ENCODE measurements at places on chromosomes 16 and 17.
A peak's percentile ranks its signal among the peaks of the same experiment; 100 is the strongest.

GRCh38 chr17:74512624-74513091 lies 18.6 kb downstream of the CD300LB start:
- DNase-seq, result no peak

GRCh38 chr17:45171338-45172231 lies 9.9 kb downstream of the HEXIM2 start:
- peak; percentile 31 for DNase-seq

DNA sequence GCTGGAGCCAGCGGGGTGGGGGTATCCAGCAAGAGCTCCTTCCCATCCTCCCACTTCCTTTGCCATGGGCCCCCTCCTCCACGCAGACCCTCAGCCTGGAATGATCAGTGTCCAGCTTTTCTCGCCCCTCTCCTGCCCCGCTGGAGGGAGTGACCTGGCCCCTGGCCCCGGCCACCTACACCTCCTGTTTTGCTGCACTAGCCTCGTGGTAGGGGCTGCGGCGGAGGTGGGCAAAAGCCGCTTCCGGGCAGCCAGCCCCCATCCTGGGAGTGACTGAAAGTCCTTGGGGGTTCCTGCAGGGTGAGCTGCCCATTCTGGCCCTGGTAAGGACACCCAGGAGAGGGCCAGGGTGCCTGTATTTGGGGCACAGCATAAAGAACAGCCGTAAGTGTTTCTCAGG lies 295.7 kb downstream of the SEC14L1 start:
- DNase-seq, result no peak

DNA sequence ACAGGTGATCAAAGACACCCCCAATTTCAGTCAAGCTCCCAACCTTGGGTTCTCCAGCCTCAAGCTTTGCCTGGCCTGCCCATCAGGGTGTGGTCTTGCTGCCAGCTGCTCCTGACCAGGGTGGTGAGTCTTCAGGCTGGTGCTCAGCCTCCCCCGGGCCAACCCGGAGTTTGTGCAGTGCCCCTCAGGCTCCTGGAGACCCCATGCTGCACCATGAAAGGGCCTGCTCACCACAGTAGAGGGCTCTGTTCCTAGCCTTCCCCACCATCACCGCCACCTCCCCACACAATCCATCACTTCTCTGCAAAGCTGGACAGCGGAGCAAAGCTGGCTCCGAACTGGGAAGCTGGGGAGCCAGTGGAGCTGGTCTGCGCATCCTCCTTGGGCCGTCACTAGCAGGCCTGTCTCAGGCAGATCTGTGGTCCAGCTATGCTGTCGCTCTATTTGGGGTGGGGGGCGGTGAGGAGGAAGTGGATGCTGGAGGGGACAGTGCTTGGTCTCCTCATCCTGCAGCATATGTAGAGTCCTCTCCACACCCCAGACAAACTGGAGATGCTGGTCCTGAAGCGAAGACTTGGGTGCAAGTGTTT lies 88.5 kb upstream of the RPL38 start:
- DNase-seq, result no peak

DNA sequence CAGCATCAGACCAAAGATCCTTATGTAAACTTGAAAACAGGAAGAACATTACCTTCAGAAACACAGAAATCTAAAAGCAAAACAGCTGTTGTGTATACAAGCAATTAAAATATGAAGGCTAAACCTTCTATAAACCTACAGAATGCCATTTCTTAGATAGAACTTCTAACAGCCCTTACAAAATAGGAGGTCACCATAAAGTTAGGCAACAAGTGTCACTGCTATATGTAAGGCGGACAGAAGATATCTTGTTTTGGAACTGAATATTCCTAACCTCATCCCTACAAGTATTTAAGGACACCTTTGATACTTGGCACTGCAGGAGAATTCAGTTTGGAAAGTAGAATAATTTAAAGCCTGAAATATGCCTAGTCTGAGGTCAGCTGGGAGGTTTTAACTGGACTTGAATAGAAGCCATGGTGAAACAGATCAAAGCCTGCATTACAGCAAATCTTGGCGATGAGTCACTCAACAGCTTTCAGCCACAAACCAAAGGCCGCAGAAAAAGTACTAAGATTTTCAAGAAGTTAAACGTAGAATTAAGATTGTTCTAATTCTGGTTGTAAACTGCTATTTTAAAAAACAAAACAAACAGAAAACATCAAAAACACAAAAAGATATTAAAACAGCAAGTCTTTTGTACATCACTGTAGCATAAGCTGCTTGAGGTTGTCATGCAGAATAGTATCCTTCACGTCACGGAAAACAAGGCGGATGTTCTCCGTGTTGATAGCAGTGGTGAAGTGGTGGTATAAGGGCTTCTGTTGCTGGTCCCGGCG lies 42.7 kb downstream of the GNA13 start:
- DNase-seq, result peak; percentile 75

DNA sequence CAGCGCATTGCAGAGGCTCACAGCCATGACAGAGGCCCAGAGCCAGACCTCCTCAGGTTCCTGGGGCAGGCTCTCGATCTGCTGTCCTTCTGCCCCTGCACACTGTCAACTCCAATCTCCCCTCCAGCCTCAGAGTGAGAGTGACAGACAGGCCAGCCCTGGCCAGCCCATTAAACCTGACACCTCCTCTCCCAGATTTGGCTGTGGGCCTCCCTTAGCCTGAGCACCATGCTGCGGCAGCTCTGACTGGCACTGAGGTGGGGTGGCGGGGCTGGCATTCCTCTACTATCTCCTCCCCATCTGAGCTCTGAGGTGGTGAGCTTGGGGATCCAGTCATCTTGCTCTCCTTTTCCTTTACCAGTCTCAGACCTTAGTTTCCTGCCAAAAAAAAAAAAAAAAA lies 15.5 kb upstream of the C1QL1 start:
- no peak for DNase-seq

DNA sequence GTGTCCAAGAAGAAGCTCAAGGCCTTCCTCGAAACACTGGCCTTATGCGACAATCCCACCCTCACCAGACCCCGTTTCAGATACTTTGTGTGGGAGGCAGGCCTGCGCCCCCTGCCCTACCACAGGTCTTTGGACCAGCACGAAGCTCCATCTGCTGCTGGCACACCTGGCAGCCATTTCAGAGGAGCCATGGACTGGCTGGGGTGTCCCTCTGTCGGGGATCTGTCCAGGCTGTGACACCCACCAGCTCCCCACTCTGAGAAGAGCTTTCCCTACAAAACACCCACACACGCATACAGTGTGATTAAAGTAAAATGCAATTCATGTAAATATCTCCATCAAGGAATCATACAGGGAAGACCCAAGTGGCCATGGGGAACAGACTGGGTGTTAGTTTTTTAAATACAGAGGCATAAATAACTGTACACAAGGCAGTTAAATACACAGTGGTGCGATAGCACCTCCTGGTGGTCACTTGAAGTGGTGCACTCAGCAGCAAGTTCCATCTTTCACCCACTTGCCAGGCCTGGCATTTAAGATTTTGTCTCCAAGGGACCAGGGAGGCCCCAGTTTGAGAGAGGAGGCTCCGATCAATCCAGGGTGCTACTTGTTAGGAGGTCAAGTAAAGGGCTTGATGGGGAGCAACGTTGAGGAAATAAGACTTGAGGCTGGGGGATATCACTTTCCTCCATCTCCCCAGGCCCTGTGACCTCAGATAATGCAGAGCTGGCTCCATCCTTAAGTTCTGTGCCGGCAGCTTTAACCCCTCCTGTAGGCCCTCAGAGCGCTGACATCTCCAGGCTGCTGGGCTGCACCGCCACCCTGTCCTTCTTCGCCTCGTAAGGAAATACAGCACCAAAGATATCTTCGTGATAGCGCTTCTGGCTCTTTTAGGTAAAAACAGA lies 43.6 kb downstream of the NOS2 start:
- DNase-seq, result peak; percentile 15

- no peak for DNase-seq
Observed at GRCh38 chr16:13997933-13998332, 73.2 kb upstream of the MRTFB start.

DNA sequence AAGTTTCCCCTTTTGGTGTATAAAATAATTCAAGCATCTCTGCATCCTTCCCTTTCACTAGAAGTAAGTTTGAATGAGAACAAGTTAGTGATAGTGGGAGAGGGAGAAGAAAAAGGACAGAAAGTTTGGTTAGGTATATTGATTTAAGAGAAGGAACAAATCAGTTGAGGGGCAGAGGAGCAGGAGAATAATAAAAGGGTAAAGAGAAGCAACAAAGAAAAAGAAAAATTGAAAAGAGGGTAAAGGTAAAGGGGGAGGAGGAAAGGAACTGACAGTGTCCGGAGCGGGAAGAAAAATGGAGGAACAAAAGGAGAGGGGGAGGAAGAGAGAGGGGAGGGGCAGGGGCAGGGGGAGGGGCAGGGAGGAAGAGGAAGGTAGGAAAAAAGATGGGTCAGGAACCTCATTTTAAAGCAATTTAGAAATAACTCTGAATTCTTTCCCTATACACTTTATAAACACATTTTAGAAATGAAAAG lies 6.3 kb upstream of the IGF2BP1 start:
- DNase-seq, result no peak

DNA sequence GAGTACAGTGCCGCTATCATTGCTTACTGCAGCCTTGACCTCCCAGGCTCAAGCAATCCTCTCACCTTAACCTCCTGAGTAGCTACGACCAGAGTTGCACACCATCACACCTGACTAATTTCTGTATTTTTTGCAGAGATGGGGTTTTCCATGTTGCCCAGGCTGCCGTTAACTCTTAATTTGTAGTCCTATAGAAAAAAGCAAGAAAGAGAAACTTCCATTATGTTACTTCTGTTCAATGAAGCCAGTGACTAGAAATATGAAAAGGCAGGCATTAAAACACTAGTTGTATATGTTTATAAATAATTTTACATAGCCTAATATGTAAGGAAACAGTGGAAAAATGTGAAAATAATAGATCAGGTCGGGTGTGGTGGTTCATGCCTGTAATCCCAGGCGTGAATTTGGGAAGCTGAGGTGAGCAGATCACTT lies 9.7 kb downstream of the RAD51C start:
- no peak for DNase-seq

- DNase-seq, result peak; percentile 11
Observed at GRCh38 chr17:9519583-9520272, 55.9 kb downstream of the STX8 start.

DNA sequence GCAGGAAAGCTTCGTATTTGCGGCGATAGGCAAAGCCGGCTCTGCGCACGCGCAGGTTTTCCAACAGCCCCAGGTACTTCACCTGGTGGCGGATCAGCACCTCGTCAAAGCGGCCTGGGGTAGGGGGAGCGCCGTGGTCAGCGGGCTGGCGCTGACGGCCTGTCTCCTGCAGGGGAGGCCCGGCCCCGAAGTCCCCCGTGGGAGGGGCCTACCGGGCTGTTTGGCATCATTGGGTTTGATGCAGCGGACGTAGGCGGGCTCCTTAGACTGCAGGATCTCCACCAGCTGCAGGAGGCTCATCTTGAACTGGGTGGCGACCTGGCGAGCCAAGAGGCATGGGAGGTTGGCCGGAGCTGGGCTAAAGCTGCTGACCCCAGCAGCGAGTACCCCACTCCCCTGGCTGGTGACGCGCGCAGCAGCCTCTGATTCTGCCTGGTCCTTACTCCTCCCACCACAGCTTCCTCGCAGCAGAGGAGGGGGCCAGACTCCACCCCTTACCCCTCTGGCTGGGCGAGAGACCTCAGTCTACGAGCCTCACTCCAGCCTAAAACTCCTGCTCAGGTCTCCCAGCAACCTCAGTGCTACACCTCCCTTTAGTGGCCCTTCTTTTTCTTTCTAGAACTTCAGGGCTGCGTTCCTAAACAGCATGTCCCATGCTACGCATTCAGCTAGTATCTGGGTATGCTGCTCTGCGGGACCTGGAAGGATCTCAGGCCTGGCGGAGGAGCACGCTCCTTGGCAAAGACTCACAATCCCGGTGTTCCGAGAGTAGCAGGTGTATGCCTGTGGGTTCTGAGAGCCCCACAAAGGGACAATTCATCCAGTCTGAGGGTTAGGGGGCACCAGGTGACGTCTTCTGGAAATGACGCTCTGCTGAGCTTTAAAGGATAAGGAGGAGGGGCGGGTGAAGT lies 16.1 kb upstream of the CRK start:
- no peak for DNase-seq

DNA sequence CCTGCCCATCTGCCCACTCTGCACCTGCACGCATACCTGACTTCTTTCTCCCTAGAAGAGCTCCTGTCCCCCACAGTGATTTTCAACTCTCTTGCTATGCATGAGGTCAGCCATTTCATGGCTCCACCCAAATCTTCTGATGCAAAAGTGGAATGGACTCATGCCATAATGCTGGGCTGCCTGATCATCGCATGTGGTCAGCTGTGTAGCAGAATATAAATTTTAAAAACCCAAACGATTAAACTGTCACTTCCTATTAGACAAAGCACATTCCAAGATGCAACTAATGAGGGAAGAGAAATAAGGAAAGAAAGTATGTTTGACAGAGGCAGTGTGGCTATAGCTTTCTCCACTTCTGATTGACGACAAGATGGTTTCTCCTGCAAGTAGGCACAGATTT lies 26.1 kb downstream of the GRIN2A start:
- peak; percentile 54 for DNase-seq

DNA sequence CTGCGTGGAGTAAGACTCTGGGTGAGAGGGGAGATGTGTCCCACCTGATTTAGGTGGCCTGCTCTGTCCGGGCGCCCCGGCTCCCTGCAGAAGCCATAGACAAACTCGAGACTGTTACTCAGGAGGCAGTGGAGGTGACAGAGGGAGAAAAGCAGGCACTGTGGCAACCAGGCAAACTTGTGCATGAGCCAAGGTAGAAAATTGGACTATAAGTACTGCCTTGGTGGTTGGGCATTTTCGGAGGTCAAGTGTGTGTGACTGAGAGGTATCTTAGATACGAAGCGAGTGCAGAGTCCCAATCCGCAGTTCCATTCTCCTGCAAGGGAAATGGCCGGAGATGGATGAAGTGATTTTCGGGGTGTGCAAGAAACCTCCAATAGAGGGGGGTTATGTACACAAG lies 27.1 kb upstream of the SPACA3 start:
- no peak for DNase-seq

- DNase-seq, result peak; percentile 34
Observed at GRCh38 chr17:9536061-9536460, 39.6 kb downstream of the STX8 start.

- DNase-seq, result no peak
Observed at GRCh38 chr16:2084895-2085625, 37.3 kb downstream of the TSC2 start.

DNA sequence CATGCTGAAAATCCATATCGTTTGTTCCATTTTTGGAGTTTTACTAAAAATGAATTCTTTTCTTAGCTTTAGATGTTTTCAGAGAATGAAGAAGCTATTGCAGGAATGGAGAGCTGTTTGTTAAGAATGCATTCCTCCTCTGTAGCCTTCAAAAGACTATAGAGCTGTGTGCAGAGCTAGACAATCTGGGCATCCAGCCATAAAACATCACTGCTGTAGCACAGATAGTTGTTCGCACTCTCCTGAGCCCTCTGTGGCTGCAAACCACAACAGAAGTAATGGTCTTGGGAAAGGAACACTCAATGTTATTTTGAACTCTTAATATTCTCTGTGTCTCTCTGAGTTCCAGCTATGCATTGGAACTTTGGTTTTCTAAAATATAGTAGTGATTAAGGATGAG lies 4.9 kb downstream of the TNRC6C start:
- peak; percentile 96 for DNase-seq
